ENCODE measurements at places on chromosomes 4 and X. TPM values are rescaled to one million over a fixed set of nuclear protein-coding genes. Genes with fewer than 3 reads are reported as not detected.

GRCh38 chr4:143021384-143021783, 163.3 kb upstream of the USP38 start:
- no peak overlapping the region for H3K27ac ChIP-seq
- H3K4me1 ChIP-seq, result no peaks in the 10 kb centered on the region
- H3K27me3 ChIP-seq, result peaks cover 7% of the 10 kb centered on the region
- H3K36me3 ChIP-seq, result no peaks in the 10 kb centered on the region
- H3K4me3 ChIP-seq, result no peak overlapping the region

Gene COL25A1
- polyA plus RNA-seq, result not detected

Gene C1GALT1C1
- 13.2 TPM for polyA plus RNA-seq

Gene SLC49A3
- polyA plus RNA-seq, result not detected

Measured in naive B cell (primary cell).